Stimulated activated CD4-positive, alpha-beta T cell treated with anti-CD3 and anti-CD28 coated beads, Interleukin-1b, Interleukin-23, amount 100 ng/mL, for 48 hours (primary cell): ENCODE measurements at places on chromosomes 16 and 17.

DNA sequence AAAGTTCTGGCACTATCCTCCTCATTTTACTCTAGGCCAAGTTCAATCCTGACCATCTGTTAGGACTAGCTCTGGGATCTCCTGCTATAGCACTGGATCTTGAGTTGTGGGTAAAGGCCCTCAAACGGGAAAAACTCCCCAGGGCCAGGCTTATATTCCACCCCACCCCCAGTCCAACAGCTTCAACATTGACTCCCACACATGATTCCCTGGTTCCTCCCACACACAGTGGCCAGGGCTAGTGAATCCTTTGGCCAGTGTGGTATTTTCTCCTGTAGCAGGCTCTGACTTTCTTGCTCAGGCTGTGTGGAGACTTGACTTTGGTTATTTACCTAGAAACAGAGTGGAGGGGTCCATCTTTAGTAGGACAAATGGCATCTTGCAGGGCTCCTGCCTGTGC, 10.3 kb upstream of the AKAP10 start:
- DNase-seq: no peak

DNA sequence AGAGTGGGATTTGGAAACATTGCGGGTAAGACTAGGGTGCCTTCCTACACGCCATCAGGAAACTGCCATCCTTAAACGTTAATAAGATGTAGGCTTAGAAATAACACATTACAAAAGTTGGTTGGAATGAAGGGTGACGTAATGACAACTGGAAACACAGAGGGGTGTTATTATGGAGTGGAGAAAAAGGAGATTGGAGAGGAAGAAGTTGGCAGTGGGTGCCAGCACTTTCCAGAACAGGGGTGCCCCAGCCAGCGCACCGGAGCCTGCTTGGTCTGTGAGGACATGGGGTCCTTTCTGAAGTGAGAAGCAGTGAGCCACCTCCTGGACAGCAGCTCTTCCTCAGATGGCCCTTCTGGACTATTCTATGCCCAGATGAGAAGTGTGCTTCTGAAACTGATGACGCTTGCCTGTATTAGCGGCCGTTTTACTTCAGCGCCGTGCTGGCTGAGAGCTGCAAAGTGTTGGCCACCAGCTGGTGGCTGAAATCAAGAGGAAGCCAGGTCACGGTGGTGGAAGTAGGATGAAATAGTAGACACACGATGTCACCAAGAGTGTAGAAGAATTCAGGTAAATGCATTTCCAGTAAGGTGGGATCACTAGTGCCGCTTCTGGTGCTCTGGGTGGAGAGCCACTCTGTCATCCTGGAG, 244.8 kb downstream of the NTN1 start:
- no peak for DNase-seq

DNA sequence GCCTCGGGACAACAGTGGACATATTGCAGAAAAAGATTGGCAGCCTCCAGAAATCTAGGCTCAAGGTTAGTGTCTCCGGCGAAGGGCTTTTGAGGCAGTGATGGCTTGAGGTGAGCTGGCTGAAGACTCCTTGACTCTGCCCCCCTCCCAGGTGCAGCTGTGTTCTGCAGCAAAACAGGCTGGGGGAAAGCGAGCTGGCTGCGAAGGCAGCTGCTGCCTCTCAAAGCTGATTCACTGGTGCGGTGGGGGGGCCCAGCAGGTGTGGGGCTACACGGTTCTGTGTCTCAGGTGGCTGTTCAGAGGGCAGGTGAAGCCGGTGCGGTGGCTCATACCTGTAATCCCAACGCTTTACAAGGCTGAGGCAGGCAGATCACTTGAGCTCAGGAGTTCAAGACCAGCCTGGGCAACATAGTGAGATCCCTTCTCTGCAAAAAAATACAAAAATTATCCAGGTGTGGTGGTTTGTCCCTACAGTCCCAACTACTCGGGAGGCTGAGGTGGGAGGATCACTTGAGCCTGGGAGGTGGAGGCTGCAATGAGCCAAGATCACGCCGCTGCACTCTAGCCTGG, 22.9 kb downstream of the C16orf96 start:
- no peak for DNase-seq

DNA sequence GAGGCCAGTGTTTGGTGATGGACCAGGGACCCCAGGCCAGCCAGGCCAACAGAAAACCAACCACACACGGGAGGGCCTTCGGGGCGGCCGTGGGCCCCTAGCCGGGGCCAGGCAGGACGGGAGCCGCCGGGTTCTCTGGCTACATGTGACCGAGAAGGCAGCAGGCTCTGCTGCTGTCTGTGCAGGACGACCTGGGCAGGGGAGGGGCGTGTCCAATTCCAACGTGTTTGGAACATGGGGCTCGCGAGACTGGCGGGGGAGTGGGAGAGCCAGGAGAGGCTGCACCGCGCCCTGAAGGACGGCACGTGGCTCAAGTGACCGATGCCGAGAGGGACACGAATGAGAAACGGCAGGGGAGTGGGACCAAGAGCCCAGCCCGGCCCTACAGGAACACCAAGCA, 75.4 kb downstream of the LMF1 start:
- DNase-seq: no peak

GRCh38 chr16:26204138-26204537, 512.4 kb downstream of the HS3ST4 start:
- DNase-seq: peak; percentile 20

DNA sequence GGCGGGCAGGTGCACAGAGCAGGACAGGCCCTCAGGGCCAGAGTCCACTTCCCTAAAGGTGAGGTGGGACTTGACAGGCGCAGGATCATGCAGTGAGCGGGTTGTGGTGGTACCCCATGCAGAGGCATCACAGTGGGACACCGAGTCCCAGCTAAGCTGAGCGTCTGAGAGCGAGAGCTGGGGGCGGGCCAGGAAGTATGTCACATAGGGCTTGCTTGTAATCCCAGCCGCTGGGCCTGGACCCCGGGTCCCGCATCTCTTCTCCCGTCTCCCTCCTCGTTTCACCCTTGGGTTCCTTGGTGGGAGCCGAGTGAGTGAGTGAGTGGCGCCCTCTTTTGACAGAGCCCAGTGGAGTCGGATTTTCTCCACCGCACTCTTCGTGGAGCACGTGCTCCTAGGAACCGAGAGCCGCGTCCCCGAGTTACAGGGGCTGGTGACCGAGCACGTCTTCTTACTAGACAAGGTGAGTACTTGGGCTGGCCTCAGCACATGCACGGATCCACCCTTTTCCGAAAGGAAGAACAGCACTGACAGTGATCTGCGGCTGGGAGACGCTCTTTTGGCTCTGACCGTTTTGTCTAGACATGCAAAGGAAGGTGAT, 50.8 kb upstream of the ENDOV start:
- DNase-seq: no peak

GRCh38 chr16:1481906-1482835, 6.6 kb downstream of the PTX4 start:
- no peak for DNase-seq

- peak; percentile 14 for DNase-seq
These were observed 15.2 kb upstream of the CA4 start for GRCh38 chr17:60134396-60135150.

DNA sequence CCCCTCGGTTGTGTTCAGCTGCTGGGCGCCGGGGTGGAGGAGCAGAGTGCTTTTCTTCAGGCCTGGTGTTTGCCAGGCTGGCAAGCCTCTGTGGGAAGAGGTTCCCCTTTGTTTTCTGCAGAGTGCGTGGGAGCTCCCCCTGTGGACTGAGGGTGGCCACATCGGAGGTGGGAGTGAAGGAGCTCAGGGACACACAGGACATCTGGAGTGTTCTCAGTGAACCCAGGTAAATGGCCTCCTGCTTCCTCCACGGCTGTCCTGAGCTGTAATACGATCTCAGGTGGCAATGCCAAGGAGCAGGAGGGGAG, 39.2 kb upstream of the IRF8 start:
- DNase-seq: no peak

DNA sequence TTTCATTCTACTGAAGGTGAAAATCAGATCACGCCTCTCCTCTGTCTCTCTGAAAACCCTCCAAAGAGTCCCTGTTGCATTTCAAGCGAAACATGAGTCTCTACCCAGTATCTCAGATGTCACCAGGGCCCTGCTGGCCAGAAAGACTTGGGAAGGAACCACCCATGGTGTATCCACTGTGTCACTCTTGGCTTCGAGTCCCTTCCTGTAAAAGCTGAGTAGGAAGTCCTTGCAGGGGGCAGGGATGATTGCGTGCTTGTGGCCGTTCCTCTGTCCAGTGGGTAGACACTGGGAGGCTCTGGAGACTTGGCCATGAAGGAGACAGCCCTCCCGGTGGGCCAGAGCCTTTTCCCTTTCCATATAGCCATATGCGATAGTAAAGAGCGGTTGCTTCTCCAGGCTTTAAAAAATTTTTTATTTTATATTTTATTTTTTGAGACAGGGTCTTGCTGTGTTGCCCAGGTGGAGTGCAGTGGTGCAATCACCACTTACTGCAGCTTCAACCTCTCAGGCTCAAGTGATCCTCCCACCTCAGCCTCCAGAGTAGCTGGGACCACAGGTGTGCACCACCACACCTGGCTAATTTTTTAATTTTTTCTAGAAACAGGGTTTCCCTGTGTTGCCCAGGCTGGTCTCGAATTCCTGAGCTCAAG, 19.0 kb upstream of the RMI2 start:
- no peak for DNase-seq
